ENCODE measurements at places on chromosomes 11 and 22. TPM values are rescaled to one million over a fixed set of nuclear protein-coding genes. Genes with fewer than 3 reads are reported as not detected.

GRCh38 chr11:14657841-14658240 is 14.2 kb downstream of the PDE3B start:
- DNase-seq = no peak

CHRM1 gene
- not detected for total RNA-seq

GRCh38 chr11:60777106-60777505 is 8.0 kb upstream of the MS4A10 start:
- no peak for DNase-seq

GRCh38 chr11:33642461-33643166 is 58.0 kb downstream of the C11orf91 start:
- DNase-seq = no peak

KREMEN1 gene
- total RNA-seq = 5.7 TPM

GRCh38 chr11:14583252-14584034 is 60.2 kb upstream of the PDE3B start:
- DNase-seq = no peak
